Body of pancreas (tissue), 4 donors: ENCODE measurements at places on chromosomes 2 and 18. TPM values are rescaled to one million over a fixed set of nuclear protein-coding genes. Genes with fewer than 3 reads are reported as not detected.

Gene KCNK3
- 10.5 TPM for total RNA-seq

Gene SERPINB11
- total RNA-seq: not detected

Gene RTTN
- total RNA-seq: 13.0 TPM

Gene CHN1
- 2.9 TPM for total RNA-seq

GRCh38 chr2:31429759-31430438, 15.4 kb upstream of the XDH start:
- no peak overlapping the region for H3K27ac ChIP-seq
- peak; percentile 10 for DNase-seq
- H3K36me3 ChIP-seq: no peaks in the 10 kb centered on the region
- no peaks in the 10 kb centered on the region for H3K4me1 ChIP-seq
- H3K4me3 ChIP-seq: no peak overlapping the region

DNA sequence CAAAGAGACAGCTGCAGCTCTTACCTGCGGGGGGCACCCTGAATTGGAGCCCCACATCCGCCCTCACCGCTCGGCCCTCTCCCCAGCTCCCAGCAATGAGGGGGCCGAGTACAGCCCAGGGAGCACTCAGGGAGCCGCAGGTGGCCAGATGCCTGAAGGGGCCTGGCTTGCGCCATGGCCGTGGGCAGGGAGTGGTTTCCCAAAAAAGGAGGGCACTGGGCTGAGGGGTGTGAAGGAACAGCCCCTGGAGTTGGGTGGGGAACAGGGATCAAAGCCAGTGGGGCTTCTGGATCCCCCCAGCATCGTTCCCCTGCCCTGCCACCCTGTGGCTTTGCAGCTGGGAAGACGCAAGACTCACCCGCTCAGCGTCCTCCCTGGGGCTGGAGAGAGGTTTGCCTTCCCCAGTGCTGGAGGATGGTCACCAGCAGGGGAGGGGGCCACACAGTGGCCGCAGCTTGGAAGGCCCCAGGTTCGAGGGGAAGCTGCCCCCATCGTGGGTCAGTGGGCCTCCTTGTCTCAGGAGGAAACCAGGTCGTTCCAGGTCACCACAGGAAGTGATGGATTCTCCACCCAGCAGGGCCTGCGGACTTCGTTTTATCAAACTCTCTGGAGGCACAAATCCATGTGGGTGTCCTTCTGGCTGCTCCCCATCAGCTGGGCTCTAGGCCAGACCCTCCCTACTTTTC, 68.2 kb upstream of the HPCAL1 start:
- H3K4me3 ChIP-seq: no peak overlapping the region
- H3K36me3 ChIP-seq: no peaks in the 10 kb centered on the region
- H3K27me3 ChIP-seq: no peaks in the 10 kb centered on the region
- no peak for DNase-seq
- peaks cover 2% of the 10 kb centered on the region for H3K4me1 ChIP-seq

DNA sequence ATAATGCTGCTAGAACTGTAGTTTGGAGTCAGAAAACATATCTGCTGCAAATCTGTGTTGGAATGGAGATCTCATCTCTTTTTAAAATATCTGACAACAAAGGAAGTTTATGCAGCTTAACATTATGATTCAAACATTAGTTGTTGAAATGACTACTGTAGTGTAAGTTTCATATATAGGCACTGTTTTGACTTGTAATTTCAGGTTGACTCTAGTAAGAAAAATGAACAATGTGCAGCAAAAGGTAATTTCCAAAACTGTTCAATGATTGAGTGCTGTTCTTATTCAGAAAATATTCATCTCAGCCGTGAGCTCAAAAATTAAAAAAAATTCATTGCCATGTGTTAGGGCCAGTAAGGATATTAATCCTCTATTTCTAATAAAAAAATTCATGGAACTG, 48.5 kb downstream of the CCDC138 start:
- DNase-seq: no peak
- H3K27me3 ChIP-seq: no peaks in the 10 kb centered on the region
- H3K4me1 ChIP-seq: no peaks in the 10 kb centered on the region
- H3K27ac ChIP-seq: no peak overlapping the region
- H3K36me3 ChIP-seq: no peaks in the 10 kb centered on the region

DNA sequence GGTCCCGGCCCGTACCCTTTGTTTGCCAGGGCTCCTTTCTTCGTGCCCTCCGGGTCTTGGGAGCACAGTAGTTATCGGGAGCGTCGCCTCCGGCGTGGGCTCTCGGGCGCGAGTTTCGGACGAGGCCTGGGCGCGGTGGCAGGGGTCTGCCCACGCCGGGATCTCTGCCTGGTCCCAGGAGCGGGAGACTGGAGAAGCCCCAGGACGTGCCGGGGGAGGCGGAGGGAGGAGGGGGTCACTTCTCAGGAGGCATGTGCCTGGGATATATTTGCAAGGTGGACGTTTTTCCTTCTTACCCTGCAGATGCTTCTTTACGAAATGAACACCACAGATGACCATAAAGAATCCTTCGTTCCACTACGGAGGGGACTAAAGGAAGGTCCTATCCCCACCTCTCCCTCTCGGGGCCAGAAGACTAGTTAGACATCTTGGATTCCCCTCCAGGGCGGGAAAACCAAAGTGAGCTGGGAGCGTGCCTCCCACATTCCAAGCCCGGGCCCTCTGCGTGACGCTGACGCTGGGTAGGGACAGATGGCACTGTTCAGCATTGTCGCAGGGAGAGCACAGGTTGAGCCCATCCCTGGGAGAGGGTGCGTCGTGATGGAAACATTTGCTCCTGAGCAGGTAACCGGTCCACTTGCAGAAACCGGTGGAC, 483 bp upstream of the FHL2 start:
- H3K4me3 ChIP-seq: no peak overlapping the region
- H3K27ac ChIP-seq: no peak overlapping the region
- peaks cover 12% of the 10 kb centered on the region for H3K4me1 ChIP-seq

DNA sequence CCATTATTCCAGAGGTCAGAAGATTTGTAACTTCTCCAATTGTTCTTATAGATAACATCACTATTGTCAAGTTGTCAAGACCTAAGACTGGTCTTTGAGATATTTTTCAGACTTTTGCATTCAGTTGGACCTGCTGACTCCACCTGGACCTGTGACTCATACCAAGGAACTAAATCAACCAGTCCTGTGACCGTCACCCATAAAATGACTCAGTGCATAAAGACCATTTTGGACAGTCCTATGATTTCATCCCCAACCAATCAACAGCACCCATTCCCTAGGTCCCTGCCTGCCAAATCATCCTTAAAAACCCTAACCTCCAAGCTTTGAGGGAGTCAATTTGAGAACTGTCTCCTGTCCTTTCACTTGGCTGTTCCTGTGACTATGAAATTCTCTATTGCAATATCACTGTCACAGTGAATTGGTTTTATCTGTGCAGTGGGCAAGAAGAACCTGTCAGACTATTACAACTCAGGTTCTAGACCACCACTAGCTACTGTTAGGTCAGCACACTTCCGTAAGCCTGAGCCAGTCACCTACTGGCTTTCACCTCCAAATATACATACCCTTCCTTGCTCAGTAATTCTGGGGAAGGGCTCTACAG, 17.1 kb downstream of the DPP4 start:
- no peak overlapping the region for H3K27ac ChIP-seq
- no peaks in the 10 kb centered on the region for H3K27me3 ChIP-seq
- DNase-seq: no peak
- no peaks in the 10 kb centered on the region for H3K4me1 ChIP-seq

DNA sequence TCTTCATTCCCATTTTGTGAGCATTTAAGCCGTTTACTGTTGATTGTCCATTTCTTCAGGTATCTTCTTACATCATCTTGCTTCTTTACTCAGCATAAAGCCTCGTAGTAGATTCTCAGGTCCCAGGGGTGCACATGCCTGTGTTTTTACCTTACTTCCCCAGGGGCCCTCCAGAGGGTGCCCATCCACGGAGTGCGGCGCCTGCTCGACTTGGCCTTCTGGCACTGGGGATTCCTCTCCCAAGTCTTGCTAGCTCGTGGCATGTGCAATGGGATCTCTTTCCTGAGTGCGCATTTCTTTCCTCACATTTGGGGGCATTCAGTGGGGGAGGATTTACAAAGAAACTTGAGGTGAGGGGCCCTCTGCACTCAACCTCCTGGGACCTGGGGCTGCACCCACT, 148.1 kb downstream of the AGAP1 start:
- H3K4me1 ChIP-seq: peaks cover 8% of the 10 kb centered on the region
- no peak overlapping the region for H3K4me3 ChIP-seq
- H3K27ac ChIP-seq: no peak overlapping the region
- DNase-seq: no peak
- H3K36me3 ChIP-seq: no peaks in the 10 kb centered on the region
- no peaks in the 10 kb centered on the region for H3K27me3 ChIP-seq

DNA sequence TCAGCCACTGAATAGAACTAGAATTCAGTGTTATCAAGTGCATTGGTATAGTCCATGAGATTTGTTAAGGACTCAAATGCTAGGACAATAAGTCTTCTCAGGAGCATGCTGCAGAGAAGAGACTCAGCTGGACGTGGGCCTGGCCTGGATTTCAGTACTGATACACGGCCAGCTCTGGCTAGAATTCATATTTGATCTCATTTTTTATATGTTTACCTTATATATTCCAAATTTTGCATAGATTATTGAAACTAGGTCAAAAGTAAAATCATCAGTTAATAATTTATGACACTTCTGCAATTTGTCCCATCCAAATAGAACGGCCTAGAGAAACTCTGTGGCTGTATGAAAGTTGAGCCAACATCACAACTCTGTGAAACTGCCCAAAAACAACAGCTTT, 262.0 kb downstream of the DLGAP1 start:
- no peaks in the 10 kb centered on the region for H3K4me1 ChIP-seq
- H3K4me3 ChIP-seq: no peak overlapping the region
- no peaks in the 10 kb centered on the region for H3K36me3 ChIP-seq
- no peak overlapping the region for H3K27ac ChIP-seq
